ENCODE measurements at places on chromosomes 13 and 19.

DNA sequence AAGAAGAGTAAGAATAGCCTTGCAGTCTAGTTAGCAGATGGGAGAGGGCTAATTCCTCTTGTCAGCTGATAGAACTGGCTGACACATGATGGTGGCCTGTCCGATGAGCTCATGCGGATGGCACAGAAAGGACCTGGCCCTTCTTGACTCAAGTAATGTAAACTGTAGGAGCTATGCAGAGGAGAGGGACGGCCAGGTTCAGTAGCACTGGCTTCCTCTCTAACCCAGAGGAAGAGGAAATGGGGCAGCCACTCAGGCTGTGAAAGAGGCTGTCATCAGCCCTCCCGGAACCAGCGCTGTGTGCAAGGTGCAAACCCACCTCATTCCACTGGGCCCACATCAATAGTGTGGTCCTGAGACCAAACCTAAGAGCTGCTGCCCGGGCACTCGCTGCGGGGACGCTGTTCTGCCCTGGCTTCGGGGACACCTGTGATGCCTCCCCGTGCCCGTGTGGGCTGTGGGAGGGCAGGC lies 30.8 kb upstream of the USE1 start:
- no peak for DNase-seq

- DNase-seq = no peak
These were observed 408.6 kb downstream of the PCDH9 start for GRCh38 chr13:66821551-66821950.

- no peak for DNase-seq
These were observed 828.4 kb upstream of the ATXN8OS start for GRCh38 chr13:69279213-69279612.

DNA sequence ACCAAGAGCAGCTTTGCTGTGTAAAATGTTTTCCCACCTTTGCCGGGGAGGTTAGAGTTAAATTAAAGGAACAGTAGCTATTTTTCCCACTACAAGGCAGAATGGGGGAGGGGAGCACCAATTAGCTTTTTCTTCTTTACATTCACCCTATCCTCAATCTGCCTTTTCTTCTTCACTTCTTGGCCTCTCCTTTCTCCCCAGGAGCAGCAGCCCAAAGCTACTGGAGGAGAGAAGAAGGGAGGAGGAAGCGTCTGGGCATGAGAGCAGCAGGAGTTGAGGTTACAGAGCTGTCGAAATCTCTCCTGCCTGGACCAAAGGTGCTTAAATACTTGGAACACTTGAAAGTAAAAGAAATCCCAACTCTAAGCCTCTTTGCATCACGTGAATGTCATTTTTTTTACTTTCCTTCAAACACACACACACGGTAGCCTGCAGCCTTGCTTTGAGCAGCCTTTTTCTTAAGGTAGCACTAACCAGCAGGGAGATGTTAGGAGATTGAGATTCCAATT lies 39.0 kb upstream of the WASF3 start:
- DNase-seq = no peak

DNA sequence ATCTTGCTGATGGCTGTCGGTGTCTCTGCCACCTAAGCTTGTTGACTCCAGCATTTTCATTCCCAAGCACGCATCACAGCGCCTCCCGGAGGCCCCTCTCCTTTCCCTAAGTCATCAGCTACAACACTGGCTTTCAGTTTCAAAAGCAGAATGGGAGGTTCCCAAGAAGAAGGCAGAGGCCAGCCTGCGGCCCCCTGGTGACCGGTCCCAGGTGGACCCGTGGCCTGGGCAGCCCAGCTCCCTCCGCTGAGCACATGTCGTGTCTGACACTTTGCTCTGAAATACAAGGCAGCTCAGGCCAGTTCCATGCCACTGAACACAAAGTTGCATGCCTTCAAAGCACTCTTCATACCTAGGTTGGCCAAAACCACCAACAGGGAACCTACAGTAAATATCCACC lies 8.5 kb downstream of the MLLT1 start:
- no peak for DNase-seq

GRCh38 chr19:29650772-29651387 lies 14.4 kb upstream of the PLEKHF1 start:
- no peak for DNase-seq

All from vagina (tissue), 2 donors.